ENCODE measurements at places on chromosomes 13 and 19. TPM values are rescaled to one million over a fixed set of nuclear protein-coding genes. Genes with fewer than 3 reads are reported as not detected.

GRCh38 chr19:54024660-54025059 lies 33.2 kb downstream of the CACNG6 start:
- no peak for DNase-seq

- no peak for DNase-seq
These were observed 3.6 kb downstream of the ONECUT3 start for GRCh38 chr19:1756705-1757465.

DNA sequence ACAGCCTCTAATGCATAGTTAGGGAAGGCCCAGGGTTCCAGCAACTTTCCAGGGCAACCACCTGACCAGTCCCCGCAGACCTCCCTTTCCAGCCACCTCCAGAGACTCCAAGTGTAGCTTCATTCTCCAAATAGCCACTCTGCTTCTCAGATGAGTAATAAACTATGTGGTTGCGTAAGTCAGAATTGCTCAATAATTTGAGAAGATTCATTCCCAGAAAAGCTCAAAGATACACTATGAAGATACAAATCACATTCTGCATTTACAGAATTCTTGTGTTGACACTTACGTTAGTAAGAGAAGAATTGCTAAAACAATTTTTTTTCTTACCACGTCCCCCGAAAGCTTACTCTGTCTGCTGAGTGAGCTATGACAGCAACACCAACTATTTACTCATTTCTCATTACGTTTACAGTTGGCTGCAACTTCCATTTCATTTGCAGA lies 8.2 kb upstream of the LATS2 start:
- DNase-seq = peak; percentile 62

DNA sequence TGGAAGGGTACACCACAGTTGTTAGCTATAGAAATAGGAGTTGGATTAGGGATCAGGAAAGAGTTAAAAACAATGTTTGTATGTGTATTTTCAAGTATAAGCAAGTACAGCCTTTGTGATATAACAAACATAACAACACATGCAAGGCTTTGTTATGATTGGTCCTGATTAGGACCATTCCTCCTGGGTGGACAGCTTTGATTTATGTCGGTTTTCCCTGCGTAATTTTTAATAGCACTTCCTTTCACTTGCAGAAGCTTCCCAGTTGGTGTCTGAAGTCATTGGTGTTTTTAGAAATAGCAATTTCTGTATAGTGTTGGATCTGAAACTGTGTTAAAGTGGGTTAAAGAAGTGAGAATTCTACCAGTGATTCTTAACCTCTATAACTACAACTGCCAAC lies 10.0 kb downstream of the FNDC3A start:
- DNase-seq = no peak

GRCh38 chr13:29474991-29475390 lies 120.5 kb downstream of the SLC7A1 start:
- no peak for DNase-seq

DNA sequence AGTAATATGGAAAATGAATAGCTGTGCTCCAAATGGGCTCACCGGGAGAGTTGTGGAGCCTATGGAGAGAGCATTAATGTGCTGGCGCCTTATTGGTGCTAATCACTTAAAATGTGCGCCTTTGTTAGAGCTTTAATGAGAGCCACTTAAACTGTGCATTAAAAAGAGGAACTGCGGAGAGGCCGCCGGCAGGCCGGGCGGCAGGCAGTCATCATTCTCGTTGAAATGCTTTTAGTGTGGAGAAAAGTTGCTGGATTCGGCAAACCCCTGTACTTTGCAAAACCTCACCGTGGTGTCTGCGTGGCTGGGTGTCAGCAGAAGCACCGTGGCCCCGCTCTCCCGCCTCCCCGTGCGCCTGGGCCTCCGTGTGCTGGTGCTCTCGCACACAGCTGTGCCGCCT lies 105.5 kb downstream of the KDM4B start:
- DNase-seq = no peak

DNA sequence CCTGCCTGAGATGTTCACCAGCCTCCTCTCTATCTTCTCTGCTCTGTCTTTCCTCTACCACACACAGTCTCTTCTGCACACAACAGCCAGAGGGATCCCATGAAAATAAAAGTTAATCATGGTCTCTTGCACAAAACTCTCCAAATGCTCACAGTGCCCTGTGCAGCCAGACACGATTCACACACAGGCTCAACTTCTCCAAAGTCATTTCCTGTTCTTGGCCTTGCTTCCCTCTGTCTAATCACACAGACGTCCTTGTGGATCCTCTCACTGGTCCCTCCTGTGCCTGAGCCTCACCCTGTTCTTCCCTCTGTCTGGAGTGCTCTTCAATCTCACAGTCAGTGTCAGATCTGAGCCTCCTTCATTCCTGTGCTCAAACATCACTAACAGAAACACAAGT lies 7.8 kb downstream of the SIGLEC12 start:
- no peak for DNase-seq

- DNase-seq = no peak
These were observed 9.4 kb upstream of the DOCK9 start for GRCh38 chr13:98987275-98987674.

DNA sequence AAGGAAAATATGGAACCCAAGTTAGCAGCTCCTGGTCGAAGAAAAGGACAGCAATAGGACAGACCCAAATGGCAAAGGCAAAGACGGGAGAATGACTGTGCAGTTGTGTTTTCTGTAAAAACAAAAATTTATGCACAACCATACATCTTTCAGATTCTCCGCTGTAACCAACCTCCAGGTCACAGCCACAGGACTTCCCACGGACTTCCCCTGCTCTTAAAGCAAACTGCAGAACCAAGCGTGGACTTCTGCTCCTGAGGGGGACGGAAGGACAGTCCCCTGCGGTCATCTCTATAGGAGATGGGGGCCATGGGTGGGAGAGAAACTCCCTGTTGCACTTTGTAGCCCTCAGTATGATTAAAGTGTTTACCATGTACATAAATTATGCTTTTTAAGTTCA lies 2.5 kb downstream of the GRTP1 start:
- no peak for DNase-seq

DNA sequence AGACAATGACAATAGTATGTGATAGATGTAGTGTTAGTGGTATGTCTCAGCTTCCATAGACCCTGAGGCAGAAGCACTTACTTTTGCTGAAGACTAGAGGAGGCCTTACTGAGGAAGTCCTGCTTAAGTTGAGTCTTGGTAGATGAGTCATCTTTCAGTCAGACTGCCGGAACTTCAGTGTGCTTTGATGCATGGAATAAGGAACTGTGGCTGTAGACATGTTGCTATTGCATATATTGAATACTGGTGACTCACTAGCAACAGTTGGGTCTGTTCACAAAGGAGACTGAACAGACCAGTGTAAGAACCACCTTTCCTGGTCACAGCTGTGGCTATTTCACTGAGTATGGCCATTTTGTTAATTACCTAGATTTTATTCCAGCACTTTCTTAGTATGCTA lies 1000.6 kb downstream of the OLFM4 start:
- no peak for DNase-seq

- no peak for DNase-seq
These were observed 526.9 kb downstream of the MYO16 start for GRCh38 chr13:109156181-109156935.

GRCh38 chr13:108760541-108760940 lies 131.1 kb downstream of the MYO16 start:
- DNase-seq = no peak

DNA sequence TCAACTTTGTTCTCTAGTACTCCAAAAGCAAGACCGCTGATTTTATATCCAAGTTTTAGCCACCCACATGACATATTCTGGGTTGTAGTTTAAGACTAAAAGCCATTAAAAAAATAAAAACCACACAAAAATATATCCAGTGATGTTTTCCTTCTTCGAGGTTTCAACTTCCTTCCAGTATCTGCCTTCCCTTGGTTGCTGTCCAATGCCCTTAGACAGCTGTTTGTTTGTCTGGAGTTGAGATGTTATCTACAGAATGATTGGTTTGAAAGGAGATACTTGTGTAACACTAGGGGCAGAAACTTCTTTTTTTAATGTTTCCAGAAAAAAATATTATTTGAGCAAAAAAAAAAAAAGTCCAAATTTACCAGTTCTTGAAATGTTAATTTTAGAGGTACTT lies 591.5 kb upstream of the PCDH9 start:
- DNase-seq = no peak

DNA sequence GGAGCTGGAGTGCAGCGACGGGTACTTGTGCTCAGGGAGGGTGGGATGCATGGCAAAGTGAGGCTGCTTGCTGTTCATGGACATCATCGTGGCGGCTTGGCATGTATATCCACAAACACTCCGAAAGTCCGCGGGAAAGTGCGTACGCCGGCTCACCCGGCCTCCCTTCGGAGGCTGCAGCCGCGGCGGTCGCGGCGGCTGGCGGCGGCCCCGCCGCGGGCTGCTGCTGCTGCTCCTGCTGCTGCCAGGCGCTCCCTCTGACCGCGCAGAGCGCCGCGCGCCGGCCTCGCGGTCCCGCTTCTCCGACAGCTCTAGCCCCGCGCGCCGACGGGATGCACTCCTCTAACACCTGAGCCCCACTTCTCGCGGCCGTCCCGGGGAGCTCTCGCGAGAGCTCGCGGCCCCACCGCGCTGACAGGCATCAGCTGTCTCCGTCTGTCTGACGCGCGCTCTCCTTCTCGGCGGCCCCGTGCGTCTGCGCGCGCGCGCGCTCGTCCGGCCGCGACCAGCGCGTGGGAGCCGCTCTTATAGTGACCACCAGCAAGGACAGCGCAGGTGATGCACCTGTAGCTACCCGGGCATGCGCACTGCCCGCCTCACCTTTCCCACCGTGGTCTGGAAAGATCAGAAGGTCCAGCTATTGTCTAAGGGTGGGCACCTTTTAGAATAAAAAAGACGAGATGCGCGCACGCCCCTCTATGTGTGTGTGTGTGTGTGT lies at the start of gene POU4F1:
POU4F1 (minus strand) TSS at position 313 of the 718 bp plus-strand sequence; CDS start at position 87, 226 bp downstream.
- peak; percentile 81 for DNase-seq

GRCh38 chr13:114073881-114074612 lies 58.4 kb downstream of the RASA3 start:
- DNase-seq = no peak

GRCh38 chr19:18651733-18652132 lies 14.9 kb downstream of the KLHL26 start:
- DNase-seq = no peak

DNA sequence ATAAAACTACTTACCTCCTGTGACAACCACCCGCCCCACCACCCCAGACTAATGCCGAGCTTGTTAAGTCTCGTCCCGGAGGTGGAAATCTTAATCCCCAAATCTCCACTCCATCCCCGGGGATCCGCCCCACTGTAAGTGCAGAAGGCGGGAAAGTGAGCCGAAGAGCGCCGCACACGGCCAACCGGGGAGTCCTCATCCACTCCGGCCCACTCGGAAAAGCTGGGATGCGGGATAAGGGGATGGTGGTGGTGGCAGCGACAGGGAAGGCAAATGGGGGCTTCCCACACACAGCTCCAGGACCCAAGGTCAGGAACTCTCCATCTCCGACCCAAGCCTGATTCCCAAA lies 621 bp downstream of the FBL start:
- no peak for DNase-seq

GRCh38 chr19:33175156-33175782 lies 18.9 kb upstream of the LRP3 start:
- DNase-seq = no peak

DNA sequence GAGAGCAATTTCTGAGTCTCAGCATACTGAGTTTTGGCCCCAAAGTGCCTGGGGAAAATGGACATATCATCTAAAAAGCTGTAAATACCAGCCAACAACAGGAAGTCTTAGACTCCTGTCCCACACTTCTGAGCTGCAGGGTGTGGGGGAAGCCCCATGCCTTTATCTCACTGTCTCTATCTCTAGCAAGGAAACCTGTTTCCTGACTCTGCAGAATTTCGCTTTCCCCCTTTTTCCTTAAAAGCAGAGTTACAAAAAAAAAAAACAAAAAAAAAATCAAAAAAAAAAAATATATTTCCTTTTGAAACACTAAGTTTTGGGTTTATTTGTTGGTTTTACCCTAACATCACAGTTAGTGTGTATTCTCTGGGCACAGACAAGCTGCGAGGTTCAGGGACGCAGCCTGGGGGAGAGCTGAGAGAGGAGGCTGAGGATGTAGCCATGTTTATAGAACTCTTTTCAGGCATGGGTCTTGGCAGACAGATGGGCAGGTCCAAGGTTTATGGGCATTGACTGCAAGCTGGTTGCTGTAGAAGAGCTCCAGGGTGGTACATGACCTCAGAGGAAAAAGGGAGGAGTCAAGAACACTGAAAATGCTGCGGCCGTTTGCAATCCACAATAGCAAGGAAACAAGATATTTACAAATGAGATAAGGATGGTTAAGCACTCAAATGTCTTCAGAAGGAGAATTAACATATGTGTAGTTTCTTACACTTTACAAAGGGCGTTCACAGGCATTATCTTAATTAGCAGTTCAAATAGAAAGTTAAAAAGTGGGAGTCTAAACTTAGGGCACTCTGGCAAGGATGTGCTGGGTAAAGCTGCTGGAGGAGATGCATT lies 4.9 kb downstream of the MBNL2 start:
- DNase-seq = no peak

- no peak for DNase-seq
These were observed 982.6 kb upstream of the ATXN8OS start for GRCh38 chr13:69124996-69125395.

DNA sequence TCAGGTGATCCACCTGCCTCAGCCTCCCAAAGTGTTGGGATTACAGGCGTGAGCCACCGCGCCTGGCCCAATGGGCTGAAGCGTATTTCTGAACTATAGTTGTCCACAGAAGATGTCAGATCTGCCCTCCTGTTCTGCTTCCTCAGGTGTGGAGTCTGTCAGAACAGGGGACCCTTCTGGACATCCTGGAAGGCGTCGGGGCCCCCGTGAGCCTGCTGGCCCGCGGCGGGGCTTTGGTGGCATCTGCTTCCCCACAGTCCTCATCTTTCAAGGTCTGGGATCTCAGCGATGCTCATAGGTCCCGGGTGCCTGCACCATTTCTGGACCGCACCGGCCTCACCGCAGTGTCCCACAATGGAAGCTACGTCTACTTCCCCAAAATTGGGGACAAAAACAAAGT lies 29.5 kb upstream of the SIN3B start:
- no peak for DNase-seq

GRCh38 chr19:33404506-33405253 lies 31.2 kb downstream of the CEBPG start:
- peak; percentile 25 for DNase-seq

- no peak for DNase-seq
These were observed 478.1 kb upstream of the NBEA start for GRCh38 chr13:34464011-34464410.

DNA sequence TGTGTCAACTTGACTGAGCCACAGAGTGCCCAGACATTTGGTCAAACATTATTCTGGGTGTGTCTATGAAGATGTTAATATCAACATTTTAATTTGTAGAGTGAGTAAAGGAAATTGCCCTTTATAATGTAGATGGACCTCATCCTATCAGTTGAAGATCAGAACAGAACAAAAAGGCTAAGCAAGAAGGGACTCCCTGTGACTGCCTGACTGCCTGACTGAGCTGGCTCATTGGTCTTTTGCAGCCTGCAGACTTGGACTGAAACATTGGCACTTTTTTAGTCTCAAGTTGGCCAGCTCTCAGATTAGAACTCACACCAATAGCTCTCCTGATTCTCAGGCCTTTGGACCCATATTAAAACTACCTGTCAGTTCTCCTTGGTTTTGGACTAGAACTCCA lies 600.4 kb upstream of the SLITRK6 start:
- DNase-seq = no peak

Gene PDE4A
- 21.6 TPM for total RNA-seq

Gene DLL3
- 0.12 TPM for total RNA-seq

Gene KRTDAP
- not detected for total RNA-seq

Gene FCAR
- 0.99 TPM for total RNA-seq

Gene CAB39L
- total RNA-seq = 12.8 TPM

Gene CNN2
- 259 TPM for total RNA-seq

Gene KL
- 2.8 TPM for total RNA-seq

Gene ING1
- 10.9 TPM for total RNA-seq

Gene ZNF844
- 8.2 TPM for total RNA-seq

Gene PLEKHG2
- 50.8 TPM for total RNA-seq

Gene B3GNT3
- 5.2 TPM for total RNA-seq

Gene CLDN10
- total RNA-seq = 1.9 TPM

Gene CAMSAP3
- total RNA-seq = 22.3 TPM

Gene GPC6
- total RNA-seq = 9.7 TPM

All from left lung (tissue), 14 donors.